ENCODE measurements at places on chromosomes 13 and 19.

DNA sequence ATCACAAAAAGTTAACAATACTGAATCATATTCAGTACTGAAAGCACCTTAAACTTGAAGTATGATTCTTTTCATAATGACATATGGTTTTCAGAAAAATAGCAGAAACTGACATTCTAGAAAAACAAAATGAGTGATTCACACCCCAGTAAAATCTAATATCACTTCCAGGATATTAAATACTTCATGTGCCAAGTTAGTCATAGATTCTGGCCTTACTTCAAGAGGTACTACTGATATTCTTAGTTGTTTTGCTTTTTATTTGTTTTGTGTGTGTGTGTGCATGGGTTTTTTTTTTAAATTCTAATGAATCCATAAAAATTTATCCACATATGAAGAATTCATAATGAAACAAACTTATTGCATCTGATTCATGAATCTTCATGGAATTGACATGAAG lies 207.9 kb upstream of the UFM1 start:
- ATAC-seq = peak; percentile 18

DNA sequence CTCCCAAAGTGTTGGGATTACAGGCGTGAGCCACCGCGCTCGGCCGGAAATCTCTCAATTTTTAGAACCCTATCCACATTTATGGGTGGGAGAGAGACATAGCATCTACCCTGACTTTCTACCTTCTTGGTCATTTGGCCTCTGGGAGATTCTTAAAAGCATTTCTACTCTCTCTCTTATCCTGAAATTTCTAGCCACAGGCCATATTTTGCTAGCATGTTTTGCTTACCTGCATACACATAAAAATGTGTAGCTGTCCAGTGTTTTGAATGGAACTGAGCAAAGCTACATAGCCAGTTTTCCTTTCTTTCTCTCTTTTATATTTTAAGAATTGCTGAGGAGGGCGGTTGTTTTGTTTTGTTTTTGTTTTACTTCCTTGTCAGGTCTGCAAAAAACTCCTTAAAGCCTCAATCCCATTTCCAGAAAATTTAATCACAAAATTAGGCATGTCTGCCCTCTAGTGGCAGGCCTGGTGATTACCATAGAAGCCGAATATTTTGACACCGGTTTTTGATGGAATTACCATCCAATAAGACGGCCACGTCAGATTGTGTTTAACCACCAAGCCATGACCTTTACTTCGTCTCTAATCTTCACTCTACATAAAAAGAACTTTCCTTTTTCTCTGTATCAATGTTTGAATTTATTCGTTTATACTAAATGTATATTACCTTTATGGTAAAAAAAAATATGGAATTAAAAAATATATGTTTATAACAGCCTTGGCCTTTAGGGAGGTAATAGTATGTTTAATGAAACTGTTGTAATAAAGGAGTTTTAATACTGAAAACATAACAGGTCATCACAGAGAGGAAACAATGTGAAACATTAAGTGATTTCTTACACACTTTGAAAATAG lies 34.4 kb upstream of the OXGR1 start:
- no peak for ATAC-seq

DNA sequence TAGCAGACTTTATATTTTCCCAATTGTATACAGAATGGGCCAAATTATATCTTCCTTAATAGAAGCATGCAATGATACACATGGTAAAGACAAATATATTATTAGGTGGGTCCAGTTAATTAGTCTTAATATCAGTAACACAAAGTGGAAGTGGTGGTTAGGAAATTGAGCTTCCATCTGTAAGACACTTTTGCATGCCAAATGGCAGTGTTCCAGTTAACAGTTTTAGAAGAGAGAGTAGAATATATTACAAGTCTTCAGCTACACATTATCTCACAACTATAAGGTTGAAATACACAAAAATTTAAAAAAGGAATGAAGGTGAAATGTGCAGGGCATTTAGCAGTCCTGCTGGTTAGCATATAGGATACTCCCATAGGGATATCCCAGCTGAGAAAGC lies 536.5 kb downstream of the PCDH9 start:
- ATAC-seq = no peak

- ATAC-seq = peak; percentile 80
Observed at GRCh38 chr19:35213663-35214632, 14.6 kb downstream of the FAM187B start.

DNA sequence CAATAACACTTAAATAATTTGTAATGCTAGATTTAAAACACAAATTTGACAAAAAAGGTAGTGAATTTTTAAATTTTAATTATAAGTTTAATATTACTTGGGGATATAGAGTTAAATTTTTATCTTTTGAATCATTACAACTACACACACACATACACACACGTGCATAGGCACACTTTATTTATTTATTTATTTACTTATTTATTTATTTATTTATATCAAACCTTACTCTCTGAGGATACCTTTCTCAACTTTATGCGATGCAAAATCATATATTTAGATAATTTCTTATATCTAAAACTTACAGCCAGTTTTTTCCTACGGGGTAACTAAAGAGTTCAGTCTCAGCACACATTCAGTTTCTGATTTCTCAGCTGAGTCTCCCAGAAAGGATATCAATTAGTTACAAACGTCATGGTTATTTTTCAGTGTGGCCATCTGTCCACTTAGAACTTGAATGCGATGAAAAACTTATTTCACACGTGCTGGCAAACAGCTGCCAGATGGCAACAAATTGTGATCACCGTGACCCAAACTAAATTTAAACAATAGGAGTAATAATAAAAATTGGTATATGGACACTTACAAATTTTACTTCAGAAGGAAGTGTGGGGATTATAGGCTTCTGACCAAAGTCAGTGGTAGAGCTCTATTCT lies 683.1 kb upstream of the PRR20A start:
- ATAC-seq = no peak

DNA sequence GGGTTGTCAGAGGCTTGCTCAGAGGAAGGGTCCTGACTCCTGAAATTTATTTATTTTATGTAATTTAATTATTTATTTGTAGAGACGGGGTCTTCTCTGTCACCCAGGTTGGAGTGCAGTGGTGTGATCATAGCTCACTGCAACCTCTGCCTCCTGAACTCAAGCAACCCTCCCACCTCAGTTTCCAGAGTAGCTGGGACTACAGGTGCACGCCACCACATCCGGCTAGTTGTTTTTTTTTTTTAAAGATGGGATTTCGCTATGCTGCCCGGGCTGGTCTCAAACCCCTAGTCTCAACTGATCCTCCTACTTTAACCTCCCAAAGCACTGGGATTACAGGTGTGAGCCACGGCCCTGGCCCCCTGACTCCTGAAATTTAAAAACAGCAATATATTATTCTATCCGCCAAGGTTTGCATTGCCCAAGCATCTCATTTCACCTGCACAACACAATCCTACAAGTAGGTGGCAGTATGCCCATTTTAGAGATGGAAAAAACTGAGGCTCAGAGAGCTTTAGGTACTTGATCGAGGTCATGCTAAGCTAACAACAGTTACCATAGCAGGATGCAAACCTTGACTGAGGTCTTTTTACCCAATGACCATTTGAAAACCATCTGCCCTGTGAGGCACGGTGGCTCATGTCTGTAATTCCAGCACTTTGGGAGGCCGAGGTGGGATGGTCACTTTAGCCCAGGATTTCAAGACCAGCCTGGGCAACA lies 18.1 kb downstream of the ARHGEF18 start:
- ATAC-seq = peak; percentile 84

All from activated T-helper 17 cell treated with anti-CD3 and anti-CD28 coated beads, Interleukin-2, amount 50 U/mL, for 72 hours (primary cell).